ENCODE measurements at places on chromosomes 7 and 10. TPM values are rescaled to one million over a fixed set of nuclear protein-coding genes. Genes with fewer than 3 reads are reported as not detected.

SPDYE8 gene
- not detected for total RNA-seq

DNA sequence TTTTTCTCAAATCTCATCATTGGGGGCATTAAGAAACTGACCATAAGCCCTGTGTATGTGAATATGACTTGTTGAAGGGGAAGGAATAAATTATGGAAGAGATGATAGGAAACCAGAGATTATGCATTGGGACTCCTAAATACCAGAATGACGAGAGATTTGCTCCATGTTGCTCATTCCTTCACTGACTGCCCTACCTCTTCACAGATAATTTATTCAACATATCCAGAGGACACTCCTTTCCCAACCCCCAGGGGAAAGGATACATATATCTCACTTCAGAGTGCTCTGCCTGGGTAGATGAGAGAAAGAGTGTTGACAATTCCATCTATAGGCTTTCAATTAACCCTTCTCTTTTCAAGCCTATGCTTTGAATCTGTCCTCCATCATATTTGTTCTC is 145.3 kb upstream of the RHOBTB1 start:
- H3K4me1 ChIP-seq = no peaks in the 10 kb centered on the region
- no peak for DNase-seq
- H3K36me3 ChIP-seq = no peaks in the 10 kb centered on the region
- peaks cover 2% of the 10 kb centered on the region for H3K27me3 ChIP-seq
- no peak overlapping the region for H3K27ac ChIP-seq
- H3K4me3 ChIP-seq = no peak overlapping the region

DNA sequence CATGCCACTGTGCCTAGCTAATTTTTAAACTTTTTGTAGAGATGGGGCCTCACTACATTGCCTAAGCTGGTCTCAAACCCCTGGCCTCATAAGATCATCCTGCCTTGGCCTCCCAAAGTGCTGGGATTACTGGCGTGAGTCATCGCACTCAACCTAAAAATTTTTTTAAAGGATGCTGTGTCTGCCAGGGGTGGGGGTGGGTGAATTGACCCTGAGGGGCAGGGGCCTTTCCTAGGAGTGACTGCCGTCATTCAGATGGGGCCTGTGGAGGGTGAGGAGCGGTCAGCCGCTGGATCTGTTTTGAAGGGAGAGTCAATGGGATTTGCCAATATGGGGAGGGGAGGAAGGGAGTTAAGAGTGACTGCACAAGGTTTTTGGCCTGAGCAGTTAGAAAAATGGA is 89.4 kb downstream of the C10orf105 start:
- DNase-seq = no peak
- H3K4me1 ChIP-seq = no peaks in the 10 kb centered on the region
- no peaks in the 10 kb centered on the region for H3K36me3 ChIP-seq
- no peaks in the 10 kb centered on the region for H3K27me3 ChIP-seq

- no peak for DNase-seq
- H3K4me1 ChIP-seq = no peaks in the 10 kb centered on the region
- H3K4me3 ChIP-seq = peak overlapping the region; percentile 14
- no peak overlapping the region for H3K27ac ChIP-seq
Measured at GRCh38 chr10:59177031-59177797, 771 bp downstream of the PHYHIPL start.

DNA sequence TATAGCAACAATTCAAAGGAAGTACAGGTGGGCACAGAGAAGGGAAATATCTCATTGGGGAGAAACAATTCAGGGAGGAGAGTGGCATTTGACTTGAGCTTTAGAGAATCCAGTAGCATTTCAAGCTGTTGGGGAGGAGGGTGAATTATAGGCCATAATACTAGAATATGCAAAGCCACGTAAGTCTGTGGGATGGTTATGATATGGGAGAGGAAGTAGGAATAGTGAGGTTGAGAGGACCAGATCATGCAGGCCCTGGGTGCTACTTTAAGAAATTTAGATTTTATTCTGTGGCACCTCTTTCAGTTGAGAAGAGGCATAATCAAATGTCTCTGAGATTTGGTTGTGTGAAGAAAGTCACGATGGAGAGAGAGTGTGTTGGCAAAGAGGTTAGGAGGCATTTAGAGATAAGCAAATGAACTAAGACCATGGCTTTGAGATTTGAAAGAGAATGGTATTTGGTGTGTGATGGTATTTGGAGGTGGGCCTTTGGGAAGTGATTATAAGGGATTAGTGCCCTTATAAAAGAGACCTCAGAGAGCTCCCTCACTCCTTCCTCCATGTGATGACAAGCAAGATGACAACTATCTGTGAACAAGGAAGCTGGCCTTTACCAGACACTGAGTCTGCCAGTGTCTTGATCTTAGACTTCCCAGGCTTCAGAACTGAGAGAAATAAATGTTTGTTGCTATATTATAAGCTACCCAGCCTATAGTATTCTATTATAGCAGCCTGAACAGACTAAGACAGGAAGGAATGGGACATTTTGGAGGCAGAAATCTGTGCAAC is 15.1 kb downstream of the ADD3 start:
- H3K36me3 ChIP-seq = no peaks in the 10 kb centered on the region
- DNase-seq = no peak
- H3K4me1 ChIP-seq = no peaks in the 10 kb centered on the region
- H3K27ac ChIP-seq = no peak overlapping the region

DNA sequence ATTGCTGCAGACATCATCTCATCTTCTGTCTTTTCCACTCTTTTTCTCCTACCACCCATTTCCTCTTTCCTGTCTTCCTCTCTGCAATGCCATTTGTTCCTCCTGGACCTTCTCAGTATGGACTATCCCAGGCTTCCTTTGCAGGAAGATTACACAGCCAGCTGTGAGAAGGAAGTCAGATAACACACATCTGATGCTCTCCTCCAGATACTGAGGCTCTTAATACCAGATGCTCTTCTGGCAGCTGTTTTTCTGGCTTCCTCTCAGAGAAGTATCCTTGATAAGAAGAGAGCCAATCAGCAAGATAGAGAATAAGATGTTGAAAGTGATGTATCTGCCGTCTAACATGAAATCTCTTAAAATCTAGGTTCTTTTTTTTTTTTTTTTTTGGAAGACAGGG is 14.4 kb downstream of the KIAA1217 start:
- no peak for DNase-seq
- no peaks in the 10 kb centered on the region for H3K4me1 ChIP-seq
- H3K27ac ChIP-seq = no peak overlapping the region
- no peak overlapping the region for H3K4me3 ChIP-seq

DNA sequence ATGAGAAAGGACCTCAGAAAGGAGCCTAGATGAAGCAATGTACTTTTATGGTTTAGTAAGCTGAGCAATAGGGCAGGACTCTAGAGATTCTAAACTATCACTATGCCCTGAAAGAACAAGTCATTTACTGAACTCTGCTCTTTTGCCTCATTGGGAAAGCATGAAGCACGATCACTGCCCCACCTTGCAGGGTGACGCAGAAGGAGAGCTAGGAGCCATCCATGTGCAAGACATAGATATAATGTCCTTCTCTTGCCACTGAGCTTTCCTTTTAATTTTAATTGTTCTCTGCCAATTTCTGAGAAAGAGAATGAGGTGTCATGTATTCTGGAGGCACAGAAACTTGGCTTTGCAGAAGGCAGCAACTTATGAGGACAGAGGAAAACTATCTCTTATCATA is 108.3 kb downstream of the SORCS1 start:
- H3K27ac ChIP-seq = no peak overlapping the region
- no peak overlapping the region for H3K4me3 ChIP-seq
- DNase-seq = no peak
- no peaks in the 10 kb centered on the region for H3K4me1 ChIP-seq
- no peaks in the 10 kb centered on the region for H3K27me3 ChIP-seq

DNA sequence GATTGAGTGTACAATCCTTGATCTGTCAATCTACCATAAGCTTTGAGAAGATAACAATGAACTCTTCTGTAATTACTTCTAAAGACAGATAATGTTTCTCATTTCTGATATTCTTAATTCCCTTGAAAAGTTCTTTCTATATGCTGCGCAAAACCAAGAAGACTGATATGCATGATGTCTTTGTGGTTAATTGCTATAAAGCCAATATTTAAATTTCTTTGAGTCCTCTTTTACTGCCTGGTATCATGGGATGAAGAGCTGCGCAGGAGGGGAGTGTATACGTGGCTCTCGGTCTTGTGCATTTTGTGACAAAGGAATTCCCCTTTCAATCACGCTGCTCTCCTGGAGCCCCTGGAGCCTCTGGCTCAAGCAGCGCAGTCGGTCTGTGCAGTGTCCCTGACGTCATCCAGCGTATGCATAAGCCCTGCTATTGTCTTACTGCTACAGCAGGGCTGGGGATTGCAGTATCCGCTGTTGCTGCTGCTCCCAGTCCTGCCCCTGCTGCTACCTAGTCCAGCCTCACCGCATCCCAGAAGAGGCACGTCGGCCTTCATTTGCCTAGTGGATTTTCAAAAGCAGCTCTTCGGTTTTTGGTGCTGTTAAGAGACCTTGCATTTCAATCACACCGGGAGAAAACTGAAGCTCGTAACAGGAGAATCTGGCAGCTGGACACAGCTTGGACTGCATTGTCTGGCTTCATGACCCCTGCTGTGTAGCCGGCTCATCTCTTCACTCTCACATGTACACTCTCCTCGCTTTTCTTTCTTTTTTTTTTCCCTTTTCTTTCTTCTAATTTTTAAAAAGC is 66.7 kb downstream of the ST7 start:
- H3K4me3 ChIP-seq = peak overlapping the region; percentile 54
- no peaks in the 10 kb centered on the region for H3K36me3 ChIP-seq
- DNase-seq = peak; percentile 51
- H3K4me1 ChIP-seq = peaks cover 21% of the 10 kb centered on the region
- H3K27me3 ChIP-seq = no peaks in the 10 kb centered on the region

DNA sequence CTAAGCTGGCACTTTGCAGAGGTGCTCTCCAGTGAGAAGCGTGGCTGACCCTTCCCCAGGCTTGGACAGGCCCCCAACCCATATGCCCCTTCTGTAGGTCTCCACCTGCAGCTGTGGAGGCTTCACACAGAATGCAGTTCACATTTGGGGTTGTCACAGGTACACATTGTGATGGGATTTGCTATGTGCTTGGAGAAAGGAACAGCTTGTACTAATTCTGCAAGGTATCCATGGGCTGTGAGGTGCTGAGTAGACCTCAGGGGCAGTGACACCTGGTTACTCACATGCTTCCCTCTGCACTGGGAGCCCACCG is 188.9 kb downstream of the CXCL12 start:
- DNase-seq = no peak
- H3K27me3 ChIP-seq = no peaks in the 10 kb centered on the region
- H3K4me1 ChIP-seq = no peaks in the 10 kb centered on the region
- H3K36me3 ChIP-seq = no peaks in the 10 kb centered on the region
- no peak overlapping the region for H3K27ac ChIP-seq

GRCh38 chr7:57182031-57182430 is 49.8 kb upstream of the ZNF479 start:
- DNase-seq = no peak
- H3K27me3 ChIP-seq = no peaks in the 10 kb centered on the region

- H3K4me1 ChIP-seq = no peaks in the 10 kb centered on the region
- H3K4me3 ChIP-seq = no peak overlapping the region
- H3K27ac ChIP-seq = no peak overlapping the region
Measured at GRCh38 chr7:1597066-1597760, 27.4 kb upstream of the PSMG3 start.

All from Panc1 (cell line).